ENCODE measurements at places on chromosomes 4 and X. TPM values are rescaled to one million over a fixed set of nuclear protein-coding genes. Genes with fewer than 3 reads are reported as not detected.

Gene CCKAR
- not detected for total RNA-seq

Gene ITIH6
- total RNA-seq = 0.05 TPM

DNA sequence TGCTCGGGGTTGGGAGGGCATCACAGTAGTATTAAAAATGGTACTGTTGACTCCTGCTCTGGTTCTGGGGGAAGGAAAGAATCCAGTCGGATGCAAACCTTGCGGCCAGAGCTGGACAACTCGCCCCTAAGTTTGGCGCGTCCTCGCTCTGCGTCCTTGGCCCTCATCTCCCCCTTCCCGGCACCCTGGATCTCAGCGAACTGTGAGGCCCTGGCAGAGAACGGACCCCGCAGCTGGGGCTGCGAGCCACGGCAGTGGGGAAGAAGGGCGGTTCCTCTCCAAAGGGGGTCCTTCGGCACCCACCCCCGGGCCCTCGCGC is 14.0 kb downstream of the ARHGEF6 start:
- DNase-seq = no peak

- DNase-seq = no peak
Observed at GRCh38 chrX:133847340-133847994, 137.9 kb downstream of the GPC3 start.

DNA sequence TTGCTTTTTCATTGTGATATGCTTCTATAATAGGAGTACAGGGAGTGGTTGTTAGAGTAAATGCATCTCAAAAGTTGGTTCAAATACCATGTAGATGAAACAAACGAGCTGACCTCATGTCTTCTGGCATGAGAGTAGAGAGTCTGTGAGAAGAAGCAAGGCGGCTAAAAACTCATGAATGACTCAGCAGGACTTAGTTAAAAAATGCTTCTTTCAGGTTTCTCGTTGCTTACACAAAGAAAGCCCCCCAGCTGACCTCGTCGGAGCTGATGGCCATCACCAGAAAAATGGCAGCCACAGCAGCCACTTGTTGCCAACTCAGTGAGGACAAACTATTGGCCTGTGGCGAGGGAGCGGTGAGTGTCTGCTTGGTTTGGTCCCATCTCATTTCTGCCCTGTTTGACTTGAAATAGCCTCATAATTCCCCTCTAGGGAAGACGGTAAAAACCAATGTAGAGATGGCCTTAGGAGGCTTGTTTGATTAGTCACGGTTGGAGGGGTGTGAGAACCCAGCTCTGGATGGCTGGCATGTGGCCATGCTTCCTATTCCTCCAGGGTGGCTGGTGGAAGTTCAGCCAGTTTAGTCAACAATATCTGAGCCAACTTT is 14.5 kb downstream of the AFP start:
- no peak for DNase-seq

Gene FAM47A
- not detected for total RNA-seq

GRCh38 chr4:118206627-118207026 is 146.2 kb downstream of the PRSS12 start:
- no peak for DNase-seq

All from neural crest cell (in vitro differentiated cells).